ENCODE measurements at places on chromosomes 3 and 15. TPM values are rescaled to one million over a fixed set of nuclear protein-coding genes. Genes with fewer than 3 reads are reported as not detected.

DNA sequence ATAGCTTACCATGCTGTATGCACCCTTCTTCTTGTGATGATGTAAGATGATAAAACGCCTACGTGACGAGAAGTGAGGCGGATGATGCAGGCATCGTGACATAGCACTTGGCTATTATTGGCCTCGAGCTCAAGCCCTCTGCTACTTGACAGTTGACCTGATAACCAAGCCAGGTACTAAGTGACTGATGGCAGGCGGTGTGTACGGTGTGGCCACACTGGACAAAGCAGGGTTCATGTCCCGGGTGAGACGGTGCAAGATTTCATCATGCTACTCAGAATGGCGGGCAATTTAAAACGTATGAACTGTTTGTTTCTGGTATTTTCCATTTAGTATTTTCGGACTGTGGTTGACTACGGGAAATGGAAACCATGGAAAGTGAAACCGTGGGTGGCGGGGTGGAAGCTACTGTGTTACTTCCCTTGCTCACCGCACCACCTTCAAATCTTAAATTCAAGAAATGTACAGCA lies 57.7 kb downstream of the SLC12A8 start:
- no peak for DNase-seq

DNA sequence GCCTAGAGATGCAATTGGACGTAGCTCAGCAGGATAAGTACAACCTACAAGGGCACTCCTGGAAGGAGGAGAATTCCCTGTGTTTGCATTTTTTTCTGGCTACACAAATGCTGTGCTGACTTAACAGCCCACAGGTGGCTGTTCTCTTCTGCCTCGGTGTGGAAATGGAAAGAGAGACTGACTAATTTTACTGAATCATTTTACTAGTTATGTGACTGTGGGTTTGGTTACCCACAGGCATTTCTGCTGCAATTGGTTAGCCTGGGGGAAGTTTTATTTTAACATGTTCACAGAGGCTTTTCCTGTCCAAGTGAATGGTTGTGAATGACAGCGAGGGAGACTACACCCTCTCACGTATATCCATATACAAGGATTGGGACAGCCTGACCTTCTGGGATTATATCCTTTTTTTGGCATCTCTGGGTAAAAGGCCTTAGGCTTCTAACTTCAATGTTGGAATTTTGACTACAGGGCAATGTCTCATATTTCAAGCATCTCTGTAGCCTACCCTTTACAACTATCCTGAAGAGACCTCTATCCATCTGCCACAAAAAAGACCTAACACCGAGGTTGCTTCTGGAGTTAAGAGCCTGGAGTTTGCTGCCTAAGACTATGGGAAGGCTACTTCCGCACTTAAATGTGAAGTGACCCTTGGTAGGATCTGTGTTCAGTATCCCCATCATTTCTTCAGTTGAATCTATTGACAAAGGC lies 67.2 kb upstream of the TP63 start:
- DNase-seq, result peak; percentile 97

GRCh38 chr3:75059120-75059519 lies 444.7 kb upstream of the CNTN3 start:
- no peak for DNase-seq

DNA sequence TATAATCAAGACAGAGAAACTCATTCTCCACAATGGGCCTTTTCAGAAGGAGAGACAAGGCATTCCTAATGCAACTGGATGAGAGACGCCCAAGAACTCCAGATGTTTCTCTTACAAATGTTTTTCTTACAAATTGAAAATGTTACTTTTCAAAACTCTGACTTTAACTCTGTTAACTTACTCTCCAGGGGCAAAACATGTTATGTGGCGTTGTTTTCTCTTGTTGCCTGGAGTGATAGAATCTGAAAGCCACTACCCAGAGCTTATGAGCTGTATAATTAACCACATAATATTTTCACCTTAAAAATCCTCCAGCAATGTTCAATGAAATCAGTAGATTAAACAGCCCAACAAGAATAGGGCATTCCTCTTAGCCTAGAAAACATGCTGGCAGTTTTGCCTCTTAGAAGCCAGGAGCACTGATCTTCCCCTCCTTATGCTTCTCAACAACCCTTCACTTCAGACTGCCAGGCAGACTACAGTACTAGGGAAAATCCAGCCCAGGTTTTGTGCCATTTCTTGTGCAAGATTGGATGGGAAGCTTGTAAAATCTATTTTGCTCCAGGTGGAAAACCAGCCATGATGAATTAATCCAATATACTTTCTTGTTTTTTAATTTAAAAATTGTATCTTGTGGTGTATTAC lies 186.7 kb upstream of the GADL1 start:
- no peak for DNase-seq

GRCh38 chr3:52087731-52088130 lies 31.4 kb upstream of the DUSP7 start:
- no peak for DNase-seq

DNA sequence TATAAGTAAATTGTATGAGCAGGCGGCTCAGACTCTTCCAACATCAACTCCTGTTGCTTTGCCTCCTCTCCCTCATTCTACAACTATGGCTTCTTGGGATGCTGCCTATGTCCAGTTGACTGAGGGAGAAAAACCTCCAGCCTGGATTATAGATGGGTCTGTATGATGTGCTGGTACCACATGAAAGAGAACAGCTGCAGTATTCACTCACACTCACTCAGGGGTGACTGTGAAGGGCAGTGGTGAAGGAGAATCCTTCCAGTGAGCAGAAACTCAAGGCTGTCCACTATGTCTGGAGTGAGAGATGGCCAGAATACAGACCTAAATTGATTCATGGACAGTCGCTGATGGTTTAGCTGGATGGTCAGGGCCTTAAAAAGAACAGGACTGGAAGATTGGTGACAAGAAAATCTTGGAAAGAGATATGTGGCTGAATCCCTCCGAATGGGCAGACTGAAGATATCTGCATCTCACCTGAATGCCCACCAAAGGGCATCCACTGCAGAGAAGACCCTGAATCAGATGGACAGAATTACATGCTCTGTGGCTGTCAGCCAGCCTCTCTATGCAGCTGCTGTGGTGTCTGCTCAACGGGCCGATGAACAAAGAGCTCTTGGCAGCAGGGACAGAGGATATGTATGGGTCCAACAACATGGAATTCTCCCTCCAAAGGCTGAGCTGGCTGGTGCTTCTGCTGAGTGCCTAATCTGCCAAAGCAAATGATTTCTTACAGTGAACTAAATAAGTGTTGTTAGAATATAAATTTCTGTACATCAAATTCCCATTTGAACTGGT lies 1.9 kb upstream of the BCL2L10 start:
- DNase-seq, result no peak

DNA sequence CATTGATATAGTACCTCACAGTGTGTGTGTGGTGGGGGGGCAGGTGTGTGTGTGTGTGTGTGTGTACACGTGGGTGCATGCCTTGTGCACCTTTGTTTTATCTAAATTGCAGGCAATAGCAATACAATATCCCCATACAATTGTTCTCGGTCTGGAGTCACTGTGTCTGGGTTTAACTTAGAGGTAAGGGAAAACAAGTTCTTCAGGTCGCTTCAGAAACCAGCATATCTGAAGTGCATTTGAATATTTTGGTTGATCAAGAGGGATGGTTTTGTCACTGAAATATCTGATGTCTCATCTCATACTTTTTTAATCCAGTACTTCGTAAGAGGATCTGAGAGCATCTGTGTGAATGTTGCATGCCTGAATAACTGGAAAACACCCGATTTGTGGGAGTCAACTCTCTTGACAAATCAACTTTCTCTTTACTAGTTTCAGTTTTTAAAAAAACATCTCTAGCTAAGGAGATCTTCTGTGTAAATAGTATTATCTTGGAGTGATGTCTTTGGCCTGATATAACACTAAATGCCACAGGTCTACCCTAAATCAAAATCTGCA lies 206.8 kb upstream of the NR2F2 start:
- DNase-seq, result no peak

COL6A5 gene
- total RNA-seq, result not detected

HTR3E gene
- total RNA-seq, result not detected

GOLGA8T gene
- total RNA-seq, result not detected

SNAP23 gene
- total RNA-seq, result 45.1 TPM
